ENCODE measurements at places on chromosomes 13 and 19. TPM values are rescaled to one million over a fixed set of nuclear protein-coding genes. Genes with fewer than 3 reads are reported as not detected.
A peak's percentile ranks its signal among the peaks of the same experiment; 100 is the strongest.

KLK4 gene
- total RNA-seq, result not detected

PSG1 gene
- not detected for total RNA-seq

DNA sequence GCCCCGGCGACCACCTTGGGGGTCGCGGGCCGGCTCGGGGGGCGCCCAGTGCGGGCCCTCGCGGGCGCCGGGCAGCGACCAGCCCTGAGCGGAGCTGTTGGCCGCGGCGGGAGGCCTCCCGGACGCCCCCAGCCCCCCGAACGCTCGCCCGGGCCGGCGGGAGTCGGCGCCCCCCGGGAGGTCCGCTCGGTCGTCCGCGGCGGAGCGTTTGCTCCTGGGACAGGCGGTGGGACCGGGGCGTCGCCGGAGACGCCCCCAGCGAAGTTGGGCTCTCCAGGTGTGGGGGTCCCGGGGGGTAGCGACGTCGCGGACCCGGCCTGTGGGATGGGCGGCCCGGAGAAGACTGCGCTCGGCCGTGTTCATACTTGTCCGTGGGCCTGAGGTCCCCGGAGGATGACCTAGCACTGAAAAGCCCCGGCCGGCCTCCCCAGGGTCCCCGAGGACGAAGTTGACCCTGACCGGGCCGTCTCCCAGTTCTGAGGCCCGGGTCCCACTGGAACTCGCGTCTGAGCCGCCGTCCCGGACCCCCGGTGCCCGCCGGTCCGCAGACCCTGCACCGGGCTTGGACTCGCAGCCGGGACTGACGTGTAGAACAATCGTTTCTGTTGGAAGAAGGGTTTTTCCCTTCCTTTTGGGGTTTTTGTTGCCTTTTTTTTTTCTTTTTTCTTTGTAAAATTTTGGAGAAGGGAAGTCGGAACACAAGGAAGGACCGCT is 729 bp downstream of the STK11 start:
- peak; percentile 83 for DNase-seq

GRCh38 chr19:10871711-10872545 is 575 bp downstream of the CARM1 start:
- DNase-seq, result no peak

GRCh38 chr19:48271531-48272151 is 1.8 kb downstream of the ZNF114 start:
- DNase-seq, result peak; percentile 81

DNA sequence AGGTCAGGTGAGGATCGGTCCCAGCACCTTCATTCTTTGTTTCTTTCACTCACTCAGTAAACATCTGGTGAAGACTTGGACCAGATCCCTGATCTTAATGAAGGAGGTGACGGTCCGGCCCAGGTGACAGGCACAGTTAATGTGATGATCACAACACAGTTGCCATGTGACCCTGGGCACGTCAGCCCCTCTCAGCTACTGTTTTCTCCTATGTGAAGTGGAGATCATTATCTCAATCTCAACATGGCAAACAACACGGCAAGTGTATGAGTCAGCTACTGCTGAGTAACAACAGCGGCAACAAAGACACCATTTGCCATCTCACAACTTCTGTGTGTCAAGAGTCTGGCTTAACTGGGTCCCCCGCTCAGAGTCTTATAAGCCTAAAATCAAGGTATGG is 74.6 kb downstream of the GNG7 start:
- no peak for DNase-seq

GRCh38 chr13:114257014-114257413 is 22.3 kb downstream of the CDC16 start:
- no peak for DNase-seq

DNA sequence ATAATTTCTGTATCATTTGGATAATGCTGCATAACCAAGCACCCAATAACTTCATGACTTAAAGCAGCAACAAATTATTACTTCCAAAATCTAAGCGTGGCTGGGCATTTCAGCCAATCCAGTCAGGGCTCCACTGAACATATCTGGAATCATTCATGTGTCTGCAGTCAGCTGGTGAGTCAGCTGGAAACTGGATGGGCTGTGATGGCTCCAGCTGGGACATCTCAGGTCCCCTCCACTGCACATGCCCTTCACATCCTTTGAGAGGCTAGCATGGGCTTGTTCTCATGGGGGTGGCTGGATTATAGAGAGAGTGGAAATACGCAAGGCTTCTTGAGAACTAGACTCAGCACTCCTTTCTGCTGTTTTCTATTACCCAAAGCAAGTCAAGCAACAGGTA is 961.9 kb downstream of the DIAPH3 start:
- no peak for DNase-seq
